Glutamatergic neuron (in vitro differentiated cells): ENCODE measurements at places on chromosomes 1 and 21.

DNA sequence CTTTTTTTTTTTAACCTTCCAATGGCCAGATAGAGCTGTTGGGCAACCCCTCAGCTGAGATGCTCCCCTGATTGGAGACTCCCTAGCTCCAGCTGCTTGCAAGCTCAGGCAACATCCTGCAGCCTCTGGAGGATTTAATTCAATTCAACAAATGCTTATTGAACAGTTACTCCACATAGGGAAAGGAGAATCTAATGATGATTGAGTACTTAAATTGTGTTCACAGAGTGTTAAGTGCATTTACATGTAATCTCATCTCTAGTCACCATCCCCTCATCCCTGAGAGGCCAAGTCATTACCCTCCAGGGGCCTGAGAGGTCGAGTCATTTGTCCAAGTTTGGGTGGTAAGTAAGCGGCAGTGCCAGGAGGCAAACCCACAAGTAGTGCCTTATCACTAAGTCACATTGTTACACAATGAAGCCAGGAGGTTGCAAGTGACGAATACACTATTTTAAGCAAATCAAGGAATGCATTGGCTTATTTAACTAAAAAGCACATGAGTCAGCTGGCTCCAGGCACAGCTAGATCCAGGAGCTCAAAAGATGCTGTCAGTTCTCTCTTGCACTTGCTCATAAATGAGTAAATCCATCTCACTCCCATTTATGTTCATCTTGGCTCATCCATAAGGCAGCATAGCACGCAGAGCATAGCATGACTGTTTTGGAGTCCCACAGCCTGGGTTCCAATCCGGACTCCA, 64.3 kb downstream of the OPTC start:
- DNase-seq: peak; percentile 26

GRCh38 chr21:45638707-45639106, 4.8 kb upstream of the PCBP3 start:
- DNase-seq: no peak

- no peak for DNase-seq
Observed at GRCh38 chr21:37683396-37684114, 232.7 kb downstream of the KCNJ6 start.

GRCh38 chr1:218930472-218931241, 243.0 kb upstream of the LYPLAL1 start:
- no peak for DNase-seq

DNA sequence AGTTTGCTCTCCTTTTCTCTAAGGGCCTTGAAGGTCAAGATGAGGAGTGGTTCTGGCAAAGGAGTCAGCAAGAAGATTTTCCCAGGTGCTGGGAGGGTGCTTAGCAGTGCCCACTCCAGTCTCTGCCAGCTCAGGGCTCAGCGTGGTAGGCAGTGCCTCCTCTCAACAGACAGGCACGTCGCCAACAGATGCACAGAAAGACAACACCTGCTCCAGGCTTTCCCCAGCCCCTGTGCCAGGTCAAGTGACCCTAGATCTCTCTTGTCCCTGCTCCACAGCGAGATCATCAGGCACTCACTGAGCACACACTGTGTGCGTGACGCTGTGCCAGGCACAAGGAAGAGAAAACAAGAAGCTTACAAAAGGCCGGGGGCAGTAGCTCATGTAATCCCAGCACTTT, 86.0 kb downstream of the CASZ1 start:
- no peak for DNase-seq
